RCC 7860 (cell line): ENCODE measurements at places on chromosomes 2 and 18.
A peak's percentile ranks its signal among the peaks of the same experiment; 100 is the strongest.

GRCh38 chr2:103289105-103289725 lies 527.4 kb downstream of the TMEM182 start:
- DNase-seq: no peak

DNA sequence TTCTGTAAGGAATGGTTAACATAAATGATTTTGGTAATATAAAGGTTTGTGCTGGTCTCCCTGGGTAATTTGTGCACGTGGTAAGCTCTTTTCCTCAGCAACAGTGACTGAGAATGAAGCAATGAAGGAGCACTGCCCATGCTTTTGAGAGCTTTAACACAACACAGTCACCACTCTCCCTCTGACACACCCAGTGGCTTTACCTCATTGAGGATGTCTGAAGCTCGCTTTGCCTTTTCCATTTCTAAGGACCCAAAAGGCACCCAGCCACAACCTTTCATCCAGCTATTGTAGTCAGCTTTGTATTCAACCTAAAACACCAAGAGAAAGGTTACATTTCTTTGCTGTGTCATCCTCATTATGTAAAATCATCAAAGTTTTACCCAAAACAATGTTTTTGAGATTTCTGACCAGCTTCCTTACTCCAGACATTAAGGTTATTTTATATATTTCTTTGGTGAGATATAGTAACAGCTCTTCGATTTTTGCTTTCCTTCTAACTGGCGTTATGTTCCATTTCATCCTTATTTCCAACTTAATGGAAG lies 51.7 kb downstream of the NEB start:
- no peak for DNase-seq

GRCh38 chr2:109711230-109712122 lies 82.6 kb upstream of the RGPD5 start:
- DNase-seq: no peak

- DNase-seq: no peak
Observed at GRCh38 chr2:678964-679363, 1.8 kb upstream of the TMEM18 start.

- DNase-seq: no peak
Observed at GRCh38 chr18:63579616-63580015, 7.5 kb upstream of the SERPINB13 start.

GRCh38 chr2:112216167-112216566 lies 38.7 kb downstream of the ZC3H8 start:
- no peak for DNase-seq

- no peak for DNase-seq
Observed at GRCh38 chr18:79477711-79478483, 82.2 kb downstream of the NFATC1 start.

- DNase-seq: no peak
Observed at GRCh38 chr18:60754413-60755009, 381.9 kb upstream of the MC4R start.

GRCh38 chr2:241680827-241681599 lies 5.6 kb downstream of the DTYMK start:
- peak; percentile 89 for DNase-seq
